ENCODE measurements at places on chromosomes 2 and 18.
A peak's percentile ranks its signal among the peaks of the same experiment; 100 is the strongest.

DNA sequence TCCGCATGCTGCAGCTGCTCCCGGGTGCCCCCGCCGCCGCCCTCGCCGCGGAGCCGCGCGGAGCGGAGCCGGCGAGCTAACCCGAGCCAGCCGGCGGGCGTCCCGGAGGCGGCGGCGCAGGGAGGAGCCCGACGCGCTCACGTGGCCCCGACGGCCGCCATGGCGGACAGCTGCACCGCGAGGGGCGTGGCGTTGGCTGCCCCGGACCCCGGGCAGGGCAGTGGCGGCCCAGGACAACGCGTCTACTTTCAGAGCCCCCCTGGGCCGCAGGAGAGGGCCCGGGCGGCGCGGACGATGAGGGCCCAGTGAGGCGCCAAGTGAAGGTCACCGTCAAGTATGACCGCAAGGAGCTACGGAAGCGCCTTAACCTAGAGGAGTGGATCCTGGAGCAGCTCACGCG is 30.0 kb upstream of the CCNYL1 start:
- no peak for DNase-seq

GRCh38 chr18:61340148-61340547 is 6.9 kb downstream of the CDH20 start:
- DNase-seq, result no peak

GRCh38 chr2:170656669-170657068 is 58.5 kb upstream of the SP5 start:
- no peak for DNase-seq

DNA sequence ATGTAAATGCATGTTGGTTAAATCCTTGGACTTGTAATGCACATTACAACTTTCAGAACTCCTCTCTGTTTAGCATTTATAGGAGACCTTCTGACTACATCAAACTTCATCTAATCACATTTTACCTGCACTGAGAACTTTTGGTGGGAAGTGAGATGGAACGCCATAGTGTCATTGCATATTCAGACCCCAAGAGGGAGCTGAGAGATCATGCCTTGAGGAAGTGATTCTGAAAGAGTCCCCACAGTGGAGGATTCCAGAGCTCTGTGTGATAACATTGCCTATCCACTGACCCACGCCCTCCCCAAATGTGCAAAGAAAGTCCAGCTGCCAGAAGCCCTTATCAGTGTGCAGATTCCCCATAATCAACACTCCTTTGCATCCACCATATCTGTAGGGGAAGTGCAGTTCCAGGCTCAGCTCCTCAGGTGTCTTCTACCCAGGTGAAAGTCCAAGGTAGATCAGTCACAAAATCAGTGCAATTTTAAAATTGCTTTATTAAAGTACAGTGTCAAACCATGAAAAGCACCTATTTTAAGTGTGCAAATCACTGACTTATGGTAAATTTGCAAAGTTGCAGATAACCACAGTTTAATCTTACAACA is 212.4 kb downstream of the RPIA start:
- DNase-seq, result peak; percentile 34

- no peak for DNase-seq
Observed at GRCh38 chr2:239952665-239953417, 72.3 kb downstream of the NDUFA10 start.

GRCh38 chr2:22481486-22482259 is 903.3 kb upstream of the KLHL29 start:
- peak; percentile 1 for DNase-seq

DNA sequence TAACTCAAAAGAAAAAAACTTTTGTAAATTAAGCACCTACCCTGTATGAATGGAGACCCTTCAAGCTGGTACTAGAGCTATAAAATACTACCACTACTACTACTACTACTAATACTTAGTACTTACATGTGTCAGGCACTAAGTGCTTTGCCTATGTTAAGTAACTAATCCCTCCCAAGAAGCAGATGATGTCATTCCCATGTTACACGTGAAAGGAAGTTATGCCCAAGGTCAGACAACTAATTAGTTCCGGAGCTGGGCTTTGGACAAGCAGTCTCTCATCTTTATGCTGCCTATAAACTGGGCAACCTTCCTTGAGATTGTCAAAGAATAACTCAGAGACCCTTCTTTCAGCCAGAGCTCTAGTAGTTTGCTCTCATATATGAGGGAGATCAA is 13.9 kb upstream of the ATP6V1B1 start:
- DNase-seq, result peak; percentile 10

GRCh38 chr2:53475321-53475720 is 292.3 kb upstream of the CHAC2 start:
- DNase-seq, result peak; percentile 61

- peak; percentile 89 for DNase-seq
Observed at GRCh38 chr18:53991202-53991601, 233.3 kb downstream of the MBD2 start.

DNA sequence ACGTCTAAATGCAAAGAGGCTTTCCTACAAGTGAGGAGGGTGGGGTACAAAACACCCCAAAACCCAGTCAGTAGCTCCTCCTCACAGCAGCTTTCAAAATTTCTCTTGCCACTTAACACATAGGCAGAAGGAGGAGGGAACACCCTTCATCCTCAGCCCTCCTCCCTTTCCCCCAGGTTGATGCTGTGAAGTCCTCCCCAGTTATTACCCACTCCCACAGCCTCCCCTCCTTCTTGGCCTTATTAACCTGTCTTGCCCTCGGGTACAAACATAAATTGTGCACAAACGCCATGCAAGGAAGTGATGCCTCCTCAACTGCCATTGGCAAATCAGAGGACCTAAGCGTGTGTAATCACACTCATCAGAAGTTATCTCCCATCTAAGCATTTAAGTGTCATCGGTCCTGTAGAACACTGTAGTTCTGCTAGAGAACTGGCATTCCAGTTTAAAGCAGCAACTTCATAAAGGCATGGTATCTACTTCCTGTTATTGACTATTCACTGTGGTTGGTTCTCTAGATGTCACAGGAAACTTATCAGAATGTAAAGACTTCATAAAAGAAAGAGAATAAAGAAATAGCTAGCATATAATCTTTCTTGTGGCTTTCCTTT is at the start of gene DSC1:
DSC1 (minus strand) TSS at position 32 of the 611 bp plus-strand sequence. CDS start 262 bp downstream, outside the sequence.
- DNase-seq, result no peak

GRCh38 chr18:9417073-9417851 is 58.1 kb upstream of the RALBP1 start:
- peak; percentile 31 for DNase-seq

DNA sequence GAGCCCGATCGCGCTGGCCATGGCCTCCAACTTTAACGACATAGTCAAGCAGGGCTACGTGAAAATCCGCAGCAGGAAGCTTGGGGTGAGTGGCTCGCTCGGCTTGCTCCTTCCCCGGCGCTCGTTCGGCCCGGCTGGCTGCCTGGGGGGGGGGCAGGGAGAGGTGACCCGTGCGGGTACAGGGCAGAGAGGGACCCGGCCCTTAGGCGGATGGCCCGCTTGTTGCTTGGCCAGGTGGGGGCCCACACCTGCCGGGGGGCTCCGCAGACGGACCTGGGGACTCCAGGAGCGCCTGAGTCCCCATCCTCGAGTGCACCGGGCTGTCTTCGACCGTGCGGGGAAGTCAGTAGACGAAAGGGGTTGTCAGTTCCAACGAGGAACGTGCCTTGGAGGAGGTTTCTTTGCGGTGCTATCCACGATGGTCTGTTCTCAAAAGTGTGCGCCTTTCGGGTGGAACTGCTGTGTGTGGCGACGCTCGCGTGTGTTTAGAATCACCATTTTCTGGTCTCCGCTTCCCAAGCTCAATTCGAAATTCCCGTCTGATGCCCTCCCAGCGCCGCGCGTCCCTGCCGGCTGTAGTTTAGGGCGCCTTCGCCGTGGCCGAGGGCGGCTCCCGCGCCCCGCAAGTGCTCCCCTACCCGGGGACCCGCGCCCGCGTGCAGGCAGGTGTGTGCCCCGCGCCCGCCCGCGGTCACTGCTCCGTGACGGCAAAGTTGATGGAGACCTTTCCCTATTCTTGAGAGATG is 711 bp downstream of the DOK6 start:
- peak; percentile 28 for DNase-seq

DNA sequence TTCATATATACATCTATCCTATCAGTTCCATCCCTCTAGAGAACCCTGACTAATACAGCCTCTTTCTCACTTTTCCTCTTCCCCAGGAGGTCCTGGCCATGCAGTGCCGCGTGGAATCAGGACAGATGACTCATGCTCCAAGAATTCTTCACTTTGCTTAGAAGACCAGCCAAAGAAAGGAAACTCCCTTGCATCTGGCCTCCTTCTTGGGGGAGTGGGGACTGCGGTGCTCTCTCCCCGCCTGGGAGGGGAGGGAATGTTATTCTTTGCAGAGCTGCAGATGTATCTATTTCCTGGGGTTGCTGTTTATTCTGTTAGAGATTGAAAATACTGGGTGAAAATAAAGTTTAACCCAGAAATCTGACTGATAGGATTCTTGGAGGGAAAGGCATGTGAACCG is 111.5 kb upstream of the SH3BP4 start:
- DNase-seq, result peak; percentile 95

DNA sequence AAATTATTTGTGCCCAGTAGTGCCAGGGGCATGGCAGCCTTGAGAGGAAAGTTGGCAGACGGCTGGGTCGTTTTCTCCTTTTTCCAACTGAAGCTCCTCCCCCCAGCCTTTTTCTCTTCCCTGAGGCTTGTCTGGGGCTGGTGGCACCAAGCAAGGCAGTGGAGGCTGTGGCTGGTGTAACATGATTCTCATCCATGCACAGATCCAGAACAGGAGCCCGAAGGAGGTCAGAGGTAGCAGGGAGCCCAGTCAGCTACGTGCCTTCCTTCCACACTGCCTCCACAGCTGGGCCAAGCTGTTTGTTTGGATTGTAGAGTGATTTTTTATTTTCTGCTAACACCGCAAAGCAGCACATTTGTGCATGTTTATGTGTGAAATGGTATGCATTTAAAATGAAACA is 170.3 kb upstream of the MGAT5 start:
- DNase-seq, result no peak

DNA sequence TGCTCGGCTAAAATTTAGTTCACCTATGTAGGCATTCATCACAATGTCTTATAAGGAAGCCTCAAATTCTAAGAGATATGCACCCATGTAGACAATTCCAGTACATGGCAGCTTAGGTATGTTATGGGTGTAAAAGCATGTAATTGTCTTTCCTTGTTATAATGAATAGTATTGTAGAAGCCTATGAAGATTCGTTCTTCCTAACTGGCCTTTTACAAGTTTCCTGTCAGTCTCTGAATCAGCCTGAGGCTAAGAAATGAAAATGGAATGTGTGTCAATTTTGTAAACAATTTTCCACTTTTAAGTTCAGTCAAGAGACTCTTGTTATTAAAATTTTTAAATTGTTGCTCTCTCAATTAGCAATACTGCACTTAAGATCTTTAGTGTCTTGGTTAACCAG is 189.9 kb upstream of the GALNT5 start:
- no peak for DNase-seq

DNA sequence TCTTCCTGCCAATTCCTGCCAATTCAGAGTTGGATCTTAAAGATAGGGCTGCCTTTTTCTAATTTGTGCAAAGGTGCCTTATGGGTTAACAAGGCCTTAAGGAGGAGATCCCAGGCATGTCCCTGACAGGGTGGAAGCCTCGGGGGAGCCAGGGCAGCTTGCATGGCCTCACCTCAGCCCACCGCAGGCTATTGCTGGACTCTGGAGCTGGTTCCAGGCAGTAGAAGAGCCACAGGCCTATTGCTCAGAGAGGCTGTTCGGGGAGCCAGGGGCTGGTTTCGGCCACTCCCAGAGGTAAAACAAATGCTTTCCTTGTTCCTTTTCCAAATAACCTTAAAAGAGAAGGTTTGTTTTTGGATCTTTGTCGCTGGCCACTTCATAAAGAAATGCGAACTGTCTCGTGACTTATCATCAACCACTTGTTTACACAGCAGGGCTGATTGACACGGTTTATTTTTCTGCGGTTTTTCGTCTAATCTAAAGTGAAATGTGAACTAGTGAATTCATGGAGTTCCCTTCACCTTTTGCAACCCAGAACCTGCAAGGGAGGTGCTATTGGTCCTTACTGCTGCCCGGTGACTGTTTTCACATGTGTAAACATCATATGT is 108.6 kb downstream of the APOB start:
- no peak for DNase-seq

DNA sequence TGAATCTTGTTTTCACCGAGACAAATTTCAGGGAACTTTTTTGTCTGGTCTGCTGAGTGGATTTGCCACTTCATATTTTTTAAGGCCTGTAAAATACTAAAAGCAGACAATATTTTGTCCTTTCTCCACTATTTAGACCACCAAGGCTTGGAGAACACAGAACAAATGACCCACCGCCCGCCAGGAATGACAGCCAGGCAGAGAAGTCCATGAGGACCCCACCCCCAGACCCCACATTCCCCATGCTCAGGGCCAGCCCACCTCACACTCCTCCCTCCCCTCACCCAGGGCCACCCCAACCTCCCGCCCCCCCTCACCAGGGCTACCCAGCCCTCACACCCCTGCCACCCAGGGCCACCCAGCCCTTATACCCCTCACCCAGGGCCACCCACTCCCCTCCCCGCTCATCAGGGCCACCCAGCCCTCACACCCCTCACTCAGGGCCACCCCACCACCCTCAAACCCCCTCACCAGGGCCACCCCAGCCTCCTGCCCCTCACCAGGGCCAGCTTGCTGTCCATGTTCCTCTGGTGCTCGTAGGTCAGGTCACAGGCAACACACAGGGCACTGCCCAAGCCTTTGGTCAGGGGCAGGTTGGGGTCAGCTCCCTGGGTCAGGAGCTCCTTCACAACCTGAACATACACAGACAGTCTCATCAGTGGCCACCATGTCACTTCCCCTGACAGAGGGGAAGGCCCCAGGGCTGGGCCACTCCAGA is 50.6 kb downstream of the ANKMY1 start:
- DNase-seq, result no peak

DNA sequence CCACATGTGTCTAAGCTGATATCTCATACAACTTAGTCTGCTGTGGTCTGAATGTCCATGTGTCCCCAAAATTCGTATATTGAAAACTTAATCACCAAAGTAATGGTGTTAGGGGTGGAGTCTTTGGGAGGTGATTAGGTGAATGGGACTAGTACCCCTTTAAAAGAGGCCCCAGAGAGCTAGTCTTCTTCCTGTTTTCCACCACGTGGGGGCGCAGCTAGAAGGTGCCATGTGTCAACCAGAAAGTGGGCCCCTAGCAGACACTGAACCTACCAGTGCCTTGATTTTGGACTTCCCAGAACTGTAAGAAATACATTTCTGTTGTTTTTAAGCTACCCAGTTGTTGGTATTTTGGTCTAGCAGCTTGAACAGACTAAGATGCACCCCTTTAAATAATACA is 86.6 kb downstream of the ASB1 start:
- DNase-seq, result peak; percentile 77

GRCh38 chr18:54303408-54303807 is 34.1 kb downstream of the POLI start:
- DNase-seq, result no peak

DNA sequence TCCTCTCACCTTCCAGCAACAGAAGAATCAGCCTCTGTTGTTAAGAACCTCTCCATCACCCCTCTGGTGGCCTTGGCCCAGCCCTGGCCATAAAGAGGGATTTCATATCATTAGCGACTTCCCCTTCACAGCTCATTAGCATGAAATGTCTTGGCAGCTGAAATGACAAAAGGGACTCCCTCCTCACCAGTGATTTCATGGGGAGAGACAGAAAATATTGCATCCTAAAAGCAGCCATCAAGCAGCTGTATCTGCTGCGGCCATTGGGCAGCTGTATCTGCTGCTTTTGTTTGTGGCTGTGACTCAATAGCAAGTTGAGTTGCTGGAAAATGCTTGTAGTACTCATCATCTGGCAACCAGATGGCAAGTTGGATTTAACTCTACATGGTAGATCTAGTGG is 105.9 kb upstream of the RMDN2 start:
- peak; percentile 96 for DNase-seq

GRCh38 chr2:235168174-235168979 is 216.6 kb downstream of the SH3BP4 start:
- no peak for DNase-seq

- DNase-seq, result no peak
Observed at GRCh38 chr2:207670887-207671286, 40.6 kb upstream of the CCNYL1 start.
